ENCODE measurements at places on chromosomes 1 and 21. TPM values are rescaled to one million over a fixed set of nuclear protein-coding genes. Genes with fewer than 3 reads are reported as not detected.

Gene SV2A
- total RNA-seq = 25.0 TPM

Gene CFAP45
- total RNA-seq = 0.27 TPM

Gene ZBTB7B
- 14.0 TPM for total RNA-seq

Gene PCP4
- total RNA-seq = not detected

Gene PRAMEF4
- total RNA-seq = not detected

Gene TRIM46
- 5.2 TPM for total RNA-seq

Gene CCDC185
- total RNA-seq = not detected

Gene GJA9
- 0.09 TPM for total RNA-seq

Gene RNU1-1
- total RNA-seq = 2,882 TPM

Gene C8A
- not detected for total RNA-seq

Gene LCE3D
- not detected for total RNA-seq

Gene PAPPA2
- 15.9 TPM for total RNA-seq

Gene OR13G1
- not detected for total RNA-seq

Gene KCNA3
- total RNA-seq = under 0.01 TPM

Gene SPATA6
- total RNA-seq = 10.5 TPM

Gene SLC44A5
- not detected for total RNA-seq

Gene OR2T8
- total RNA-seq = not detected

Gene UBE4B
- total RNA-seq = 59.9 TPM

Gene TMEM234
- 18.3 TPM for total RNA-seq

Gene CAMSAP2
- 57.5 TPM for total RNA-seq

Gene TMEM240
- 3.6 TPM for total RNA-seq

Gene SYT14
- total RNA-seq = 0.08 TPM

Gene FALEC
- not detected for total RNA-seq

Gene SLC44A3
- 1.6 TPM for total RNA-seq

Gene C1orf87
- total RNA-seq = not detected

Gene MXRA8
- 367 TPM for total RNA-seq

Gene OR2T11
- total RNA-seq = not detected

Gene OXCT2
- 0.99 TPM for total RNA-seq

Gene DRAXIN
- 2.4 TPM for total RNA-seq

Gene NBPF8
- 9.5 TPM for total RNA-seq

Gene RPE65
- total RNA-seq = not detected

Gene C1QC
- total RNA-seq = not detected

Gene ATP6V1G3
- not detected for total RNA-seq

Gene OR2M3
- not detected for total RNA-seq

Gene KANK4
- total RNA-seq = 0.09 TPM

Gene PLA2G2D
- total RNA-seq = not detected

Gene OR2L2
- not detected for total RNA-seq

Gene CDC42SE1
- total RNA-seq = 42.3 TPM

Gene HES3
- total RNA-seq = not detected

Gene CLDN14
- 0.27 TPM for total RNA-seq

Gene HEYL
- total RNA-seq = not detected

Gene PDZK1
- total RNA-seq = not detected

Gene HS2ST1
- total RNA-seq = 46.0 TPM

Gene NES
- total RNA-seq = 44.5 TPM

Gene TNNT2
- not detected for total RNA-seq

Gene SGIP1
- total RNA-seq = 2.1 TPM

Gene BRWD1
- total RNA-seq = 80.5 TPM

Gene B3GALT2
- total RNA-seq = 0.18 TPM

Gene C1QB
- not detected for total RNA-seq

Gene IGSF5
- total RNA-seq = not detected

Gene CD244
- total RNA-seq = not detected

Gene RBM11
- total RNA-seq = not detected

Gene CYP4A22
- not detected for total RNA-seq

Data from fibroblast of the aortic adventitia (primary cell).